SK-N-SH treated with all-trans-retinoic acid at 6 μM for 48 hours (cell line): ENCODE measurements at places on chromosomes 7 and 10.

DNA sequence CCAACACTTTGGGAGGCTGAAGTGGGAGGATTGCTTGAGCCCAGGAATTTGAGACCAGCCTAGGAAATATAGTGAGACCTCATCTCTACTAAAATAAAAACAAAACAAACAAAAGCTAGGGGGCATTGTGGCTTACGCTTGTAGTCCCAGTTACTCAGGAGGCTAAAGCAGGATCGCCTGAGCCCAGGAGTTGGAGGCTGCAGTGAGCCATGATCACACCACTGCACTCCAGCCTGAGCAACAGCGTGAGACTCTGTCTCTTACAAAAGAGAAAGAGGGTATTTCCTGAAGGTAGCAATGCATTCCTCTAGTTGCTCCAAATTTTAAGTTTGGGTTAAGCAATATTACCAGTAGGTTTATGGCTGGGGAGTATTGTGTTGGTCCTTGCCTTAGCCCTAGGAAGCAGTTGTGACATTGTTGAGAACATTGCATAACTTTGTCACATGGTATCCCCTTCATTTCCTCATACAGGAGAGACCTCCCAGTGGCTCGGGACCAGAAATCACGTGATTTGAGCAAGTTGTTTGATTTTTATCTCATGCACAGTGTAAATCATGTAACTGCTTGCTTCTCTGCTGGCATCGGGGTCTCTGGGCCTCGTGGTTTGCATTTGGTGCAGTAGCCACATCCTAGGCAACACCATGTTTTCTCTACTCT lies 23.3 kb upstream of the SMARCD3 start:
- ATAC-seq, result no peak

DNA sequence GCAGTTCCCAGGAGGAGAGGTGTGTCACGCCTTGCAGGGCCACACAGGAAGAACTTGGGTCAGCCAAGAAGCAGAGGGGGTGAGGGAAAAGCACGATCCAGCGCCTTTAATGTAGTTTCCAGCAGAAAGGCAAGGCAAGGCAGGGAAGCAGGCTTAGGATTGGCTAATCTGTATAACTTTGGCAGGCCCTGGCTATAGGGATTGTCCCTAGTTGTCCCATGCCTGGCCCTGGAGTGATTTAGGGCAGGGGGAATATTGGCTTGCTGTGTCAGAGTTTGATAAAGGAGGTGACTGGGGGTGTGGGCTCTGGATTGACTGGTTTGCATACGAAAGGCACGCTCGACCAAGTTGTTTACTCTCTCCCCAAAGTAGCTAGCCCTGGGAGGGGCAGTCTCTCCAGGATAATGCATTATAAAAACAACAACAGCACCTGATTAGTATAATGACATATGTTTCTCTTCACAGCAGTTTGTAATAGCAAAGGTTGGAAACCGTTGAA lies 44.5 kb downstream of the RBM28 start:
- no peak for ATAC-seq

GRCh38 chr10:131781076-131781475 lies 119.7 kb upstream of the PPP2R2D start:
- ATAC-seq, result no peak

- ATAC-seq, result peak; percentile 99
These were observed 112.3 kb downstream of the ARHGAP12 start for GRCh38 chr10:31816318-31816717.

GRCh38 chr10:76303682-76304316 lies 872.4 kb downstream of the LRMDA start:
- peak; percentile 94 for ATAC-seq

GRCh38 chr7:8773518-8773917 lies 340.1 kb downstream of the NXPH1 start:
- no peak for ATAC-seq

GRCh38 chr10:131814567-131815265 lies 86.1 kb upstream of the PPP2R2D start:
- ATAC-seq, result no peak

DNA sequence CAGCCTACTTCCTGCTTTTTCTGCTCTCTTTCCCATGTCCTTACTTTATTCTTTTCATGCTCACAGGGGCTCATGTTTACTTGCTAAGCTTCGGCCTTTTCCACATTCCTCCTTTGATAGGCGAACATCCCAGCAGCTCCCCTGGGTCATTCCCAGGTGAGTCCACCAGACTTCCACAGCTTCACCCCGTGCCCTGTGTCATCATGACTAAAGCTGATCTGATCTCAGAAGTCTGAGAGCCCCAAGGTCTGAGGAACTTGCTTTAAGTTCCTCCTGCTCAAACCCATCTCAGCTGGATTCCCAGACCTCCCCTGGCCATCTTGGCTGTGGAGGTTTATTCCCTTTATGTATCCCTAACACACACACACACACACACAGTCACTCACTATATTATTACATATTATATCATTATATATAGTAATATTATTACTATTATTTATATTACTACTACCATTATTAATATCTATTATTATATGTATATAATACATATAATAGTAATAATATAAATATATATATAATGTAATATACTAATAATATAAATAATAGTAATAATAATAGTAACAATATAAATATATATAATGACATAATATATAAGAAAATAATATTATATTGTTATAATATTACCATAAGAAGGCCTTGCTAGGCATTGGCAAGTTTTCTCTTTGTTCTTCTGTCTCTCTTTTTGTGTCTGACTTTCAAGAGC lies 295.9 kb downstream of the PTEN start:
- ATAC-seq, result no peak

GRCh38 chr7:155581954-155582353 lies 35.6 kb upstream of the CNPY1 start:
- ATAC-seq, result no peak

DNA sequence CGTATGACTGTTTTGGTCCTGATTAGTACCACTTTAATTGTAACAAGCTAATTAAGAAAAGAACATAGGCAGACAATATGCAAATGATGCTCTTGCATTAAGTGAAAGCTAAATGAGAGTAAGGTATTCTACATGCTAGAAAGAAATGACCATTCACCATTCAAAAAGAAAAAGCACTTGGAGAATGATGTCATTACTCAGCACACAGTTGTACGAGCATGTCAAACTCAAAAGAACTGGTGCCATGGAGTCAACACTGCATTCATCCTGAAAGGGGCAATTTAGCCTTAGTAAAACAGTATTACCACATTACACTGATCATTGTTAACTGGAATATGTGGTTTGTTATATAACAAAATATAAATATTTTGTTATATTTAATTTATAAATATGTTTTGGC lies 136.2 kb upstream of the CTTNBP2 start:
- no peak for ATAC-seq

DNA sequence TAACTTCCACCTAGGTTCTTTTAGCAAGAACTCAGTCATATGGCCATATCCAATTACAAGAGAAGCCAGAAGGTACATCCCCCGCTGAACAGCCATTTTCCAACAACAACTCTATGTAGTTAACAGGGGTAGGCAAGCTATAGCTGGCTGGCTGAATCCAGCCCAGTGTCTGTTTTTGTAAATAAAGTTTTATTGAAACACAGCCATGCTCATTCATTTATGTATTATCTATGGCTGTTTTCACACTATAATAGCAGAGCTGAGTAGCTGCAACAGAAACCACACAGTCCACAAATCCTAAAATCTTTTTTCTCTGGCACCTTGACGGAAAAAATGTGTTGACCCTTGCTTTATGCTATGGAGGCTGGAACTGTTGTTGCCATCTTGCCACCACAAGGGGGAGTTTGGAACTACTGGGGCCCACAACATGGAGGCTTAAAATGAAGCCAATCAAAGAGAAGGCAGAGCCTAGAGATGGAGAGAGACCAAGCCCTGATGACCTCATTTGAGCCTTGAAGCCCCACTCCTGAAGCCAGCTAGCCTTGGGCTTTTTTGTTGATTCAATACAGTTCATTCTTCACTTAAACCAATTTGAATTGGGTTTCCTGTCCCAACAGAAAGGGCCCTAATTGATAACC lies 33.3 kb upstream of the XPNPEP1 start:
- ATAC-seq, result peak; percentile 90

- ATAC-seq, result no peak
These were observed 172.8 kb downstream of the GRID1 start for GRCh38 chr10:86193841-86194240.

GRCh38 chr10:2925631-2926030 lies 141.7 kb upstream of the PFKP start:
- peak; percentile 34; the same call in 2 of the 3 replicates for ATAC-seq

GRCh38 chr7:4730276-4730675 lies 45.1 kb upstream of the AP5Z1 start:
- ATAC-seq, result no peak
